ENCODE measurements at places on chromosomes 16 and 17.
A peak's percentile ranks its signal among the peaks of the same experiment; 100 is the strongest.

- no peak for DNase-seq
These were observed 22.6 kb upstream of the TLK2 start for GRCh38 chr17:62456016-62456415.

GRCh38 chr17:6078458-6078871, 8.3 kb downstream of the WSCD1 start:
- no peak for DNase-seq

- DNase-seq, result no peak
These were observed 282.2 kb downstream of the MAF start for GRCh38 chr16:79318143-79318899.

GRCh38 chr17:69411766-69412165, 2.7 kb upstream of the MAP2K6 start:
- DNase-seq, result no peak

- no peak for DNase-seq
These were observed 41.3 kb downstream of the BEAN1 start for GRCh38 chr16:66468321-66468965.

GRCh38 chr17:50181591-50182560, 16.1 kb downstream of the SGCA start:
- no peak for DNase-seq

DNA sequence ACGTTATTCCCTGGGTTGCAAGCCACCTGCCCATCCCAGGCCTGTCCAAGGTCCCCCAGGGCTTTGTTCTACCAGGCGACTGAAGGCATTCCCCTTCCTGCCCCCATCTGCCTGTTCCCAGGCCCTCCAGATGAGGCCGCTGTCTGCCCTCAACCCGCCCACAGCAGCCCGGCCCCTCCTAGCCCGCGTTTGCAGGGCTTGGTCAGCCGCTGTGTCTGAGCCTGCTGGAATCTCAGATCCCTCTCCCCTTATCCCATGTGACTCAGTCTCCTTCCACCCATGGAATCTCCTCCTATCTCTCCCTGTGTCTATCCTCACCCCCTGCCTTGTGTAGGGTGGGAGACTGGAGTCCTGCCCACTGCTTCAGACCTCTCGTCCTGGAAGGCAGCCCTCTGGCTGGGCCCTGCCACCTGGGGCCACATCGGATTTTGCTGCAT, 186.0 kb upstream of the TNRC6C start:
- peak; percentile 67 for DNase-seq

DNA sequence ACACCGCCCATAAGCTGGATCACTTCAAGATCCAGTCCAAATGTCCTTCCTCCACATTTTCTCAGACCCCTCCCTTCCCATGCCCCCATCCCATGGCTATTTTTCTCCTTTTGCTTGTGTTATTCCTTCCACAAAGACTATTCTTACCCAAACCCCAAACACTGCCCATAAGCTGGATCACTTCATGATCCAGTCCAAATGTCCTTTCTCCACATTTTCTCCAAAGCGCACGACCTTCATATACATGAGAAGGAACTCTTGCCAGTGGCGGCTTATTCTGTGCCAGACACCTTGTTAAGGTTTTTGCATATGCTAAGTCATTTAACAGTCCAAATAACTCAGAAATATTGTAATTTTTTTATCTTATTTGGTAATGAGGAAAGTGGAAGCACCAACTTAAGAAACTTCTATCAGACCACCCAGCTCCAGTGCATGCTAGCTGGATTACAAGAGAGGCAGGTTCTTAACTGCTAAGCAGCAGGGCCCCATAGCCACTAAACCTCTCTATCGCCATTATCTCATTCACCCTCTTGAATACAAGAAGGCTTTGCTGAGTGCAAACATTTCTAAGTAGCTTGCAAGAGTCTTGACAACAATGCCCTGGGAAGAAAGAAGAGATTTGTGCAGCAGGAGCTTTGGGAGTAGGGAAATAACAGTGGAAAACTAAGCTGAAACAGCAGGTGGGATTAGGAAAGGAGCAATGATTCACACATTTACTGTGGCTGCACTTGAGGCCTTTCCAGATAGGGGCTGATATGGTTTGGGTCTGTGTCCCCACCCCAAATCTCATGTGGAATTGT, 428.2 kb upstream of the MAF start:
- no peak for DNase-seq
